ENCODE measurements at places on chromosomes 1 and 21.
A peak's percentile ranks its signal among the peaks of the same experiment; 100 is the strongest.

- no peak for DNase-seq
These were observed 109.9 kb upstream of the IFFO2 start for GRCh38 chr1:19066248-19066873.

- DNase-seq: no peak
These were observed 20.2 kb upstream of the ACTA1 start for GRCh38 chr1:229454056-229454455.

DNA sequence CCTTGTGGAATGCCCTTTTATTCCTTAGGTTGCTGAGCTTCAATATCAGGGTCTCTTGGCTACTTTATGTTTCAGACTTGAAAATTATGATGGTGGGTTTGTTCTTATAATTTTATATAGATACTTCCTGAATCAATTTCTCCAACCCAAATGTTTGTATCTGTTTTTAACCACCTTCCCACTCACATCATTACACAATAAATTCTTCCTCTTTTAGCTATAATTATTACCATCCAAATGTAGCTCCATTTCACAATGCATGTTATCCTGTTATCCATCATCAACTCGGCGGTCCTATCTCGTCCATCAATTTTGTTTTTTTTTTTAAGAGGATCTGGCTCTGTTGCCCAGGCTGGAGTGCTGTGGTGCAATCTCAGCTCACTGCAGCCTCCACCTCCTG lies 357.6 kb upstream of the ZP4 start:
- no peak for DNase-seq

GRCh38 chr1:210764536-210764935 lies 369.4 kb downstream of the KCNH1 start:
- no peak for DNase-seq

DNA sequence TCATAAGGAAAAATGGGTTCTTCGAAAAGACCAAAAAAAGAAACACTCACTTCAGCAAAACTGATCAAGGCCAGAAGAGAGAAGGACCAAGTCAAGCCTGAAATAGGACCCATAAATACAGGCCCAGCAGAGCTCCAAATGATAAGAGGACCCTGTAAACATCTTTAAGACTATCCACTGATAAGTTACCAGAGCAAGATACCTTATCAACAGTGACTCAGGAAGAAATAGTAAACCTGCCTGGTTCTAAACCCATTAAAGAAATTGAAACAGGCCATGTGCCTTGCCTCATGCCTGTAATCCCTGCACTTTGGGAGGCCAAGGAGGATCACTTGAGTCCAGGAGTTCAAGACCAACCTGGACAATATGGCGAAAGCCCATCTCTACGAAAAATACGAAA lies 81.8 kb upstream of the ERRFI1 start:
- no peak for DNase-seq

DNA sequence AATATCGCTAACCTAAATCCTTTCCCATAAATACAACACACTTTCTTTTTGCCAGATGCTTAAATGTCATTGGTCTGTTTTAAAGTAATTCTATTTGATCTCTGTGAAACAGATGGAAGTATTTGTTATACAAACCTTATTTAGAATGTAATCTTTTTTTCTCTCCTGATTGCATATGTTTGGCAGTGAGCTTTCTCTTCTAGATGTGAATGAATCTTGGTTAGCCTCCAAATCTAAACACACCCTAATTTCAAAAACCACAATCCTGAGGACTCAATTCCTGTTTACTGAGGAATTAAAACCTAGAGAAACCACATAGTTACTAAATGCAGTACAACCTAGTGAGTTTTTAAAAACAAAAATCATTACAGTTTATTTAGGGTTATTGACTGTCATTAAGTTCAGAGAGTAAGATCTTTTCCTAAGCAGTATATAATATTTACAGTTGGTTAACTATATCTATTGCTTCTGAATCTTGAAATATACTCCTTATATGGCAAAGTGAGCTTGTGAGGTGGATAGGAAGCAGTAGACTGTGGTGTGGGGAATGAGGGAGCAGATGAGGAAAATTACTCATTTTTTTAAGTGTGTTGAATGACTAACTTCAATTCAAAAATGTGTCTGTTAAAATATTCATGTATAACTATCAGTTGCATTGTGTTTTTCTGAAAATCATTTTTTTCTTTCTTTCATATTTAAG lies 218.7 kb downstream of the FMN2 start:
- no peak for DNase-seq

DNA sequence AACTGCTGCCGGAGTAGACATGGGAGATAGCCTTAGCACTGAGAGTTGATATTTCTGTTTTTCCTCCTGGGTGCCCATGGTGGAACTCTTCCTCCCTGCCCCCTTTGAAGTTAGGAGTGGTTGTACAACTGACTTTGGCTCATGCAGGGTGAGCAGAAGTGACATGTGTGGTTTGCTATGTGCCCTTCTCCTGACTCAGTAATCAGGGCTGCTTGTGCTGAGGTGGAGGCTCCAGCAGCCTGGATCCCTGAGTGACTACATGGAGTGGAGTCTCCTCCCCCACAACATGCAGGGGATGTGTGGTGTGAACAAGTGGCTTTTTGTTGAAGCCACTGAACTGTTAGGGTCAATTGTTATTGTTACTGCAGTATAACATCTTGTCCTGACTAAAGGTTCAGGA lies 261.6 kb downstream of the CAMTA1 start:
- DNase-seq: no peak

GRCh38 chr1:72827278-72827677 lies 544.9 kb upstream of the NEGR1 start:
- DNase-seq: peak; percentile 79

GRCh38 chr1:47536646-47537118 lies 98.8 kb downstream of the FOXD2 start:
- no peak for DNase-seq

DNA sequence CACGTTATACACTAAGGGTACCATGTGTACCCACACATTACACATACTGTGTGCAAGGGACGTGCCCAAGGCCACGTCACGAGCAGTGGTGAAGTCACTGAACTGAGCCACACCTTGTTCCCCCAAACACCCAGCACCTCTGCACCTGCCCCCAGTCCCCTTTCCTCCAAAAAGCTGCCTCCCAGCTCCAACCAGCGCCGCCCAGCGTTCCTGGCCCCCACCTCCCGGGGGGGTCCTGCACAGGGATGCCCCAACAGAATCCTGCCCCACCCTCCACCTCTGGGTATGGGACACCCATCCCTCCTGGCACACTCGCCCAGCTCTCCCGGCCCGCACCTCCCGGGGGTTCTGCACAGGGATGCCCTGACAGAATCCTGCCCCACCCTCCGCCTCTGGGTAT lies 54.1 kb downstream of the CHD5 start:
- DNase-seq: no peak

GRCh38 chr1:46437723-46438122 lies 43.6 kb downstream of the FAAH start:
- DNase-seq: peak; percentile 97

GRCh38 chr21:42558846-42559245 lies 45.2 kb downstream of the SLC37A1 start:
- DNase-seq: no peak
